ENCODE measurements at places on chromosomes 4 and X.

DNA sequence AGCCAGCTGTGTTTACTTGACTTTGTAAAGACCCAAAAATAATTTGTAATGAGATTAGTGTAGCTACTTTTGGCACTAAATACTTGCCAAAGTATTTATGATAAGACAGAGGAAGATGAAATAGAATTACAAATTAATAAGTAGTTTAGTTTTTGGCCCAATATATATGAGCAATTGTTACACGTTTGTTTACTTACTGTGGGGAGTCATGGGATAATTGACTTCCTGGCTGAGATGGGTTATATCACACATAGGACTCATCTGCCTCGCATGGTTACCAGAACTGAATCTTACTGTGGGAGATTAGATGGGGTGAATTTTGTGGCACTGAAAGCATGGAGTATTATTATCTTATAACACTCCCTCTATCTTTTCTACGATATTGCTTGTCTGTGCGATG lies 66.6 kb downstream of the INTS12 start:
- DNase-seq, result no peak

DNA sequence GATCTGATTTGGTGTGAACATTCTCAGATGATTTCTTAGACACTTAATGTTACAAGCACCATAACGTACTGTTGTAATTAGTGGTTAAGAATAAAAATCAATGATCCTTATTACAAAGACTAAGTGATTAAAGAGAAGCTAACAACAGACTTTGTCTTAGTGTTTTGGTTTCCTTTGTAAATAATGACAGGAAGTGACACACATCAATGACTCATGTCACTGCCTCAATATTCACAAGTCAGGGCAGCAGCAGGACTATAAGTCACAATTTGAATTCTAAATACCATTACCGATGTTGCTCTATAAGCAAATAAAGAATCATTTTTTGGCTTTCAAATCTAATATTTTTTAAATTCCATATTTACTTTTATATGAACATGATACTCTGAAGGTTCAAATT lies 115.8 kb upstream of the FAT4 start:
- DNase-seq, result no peak

DNA sequence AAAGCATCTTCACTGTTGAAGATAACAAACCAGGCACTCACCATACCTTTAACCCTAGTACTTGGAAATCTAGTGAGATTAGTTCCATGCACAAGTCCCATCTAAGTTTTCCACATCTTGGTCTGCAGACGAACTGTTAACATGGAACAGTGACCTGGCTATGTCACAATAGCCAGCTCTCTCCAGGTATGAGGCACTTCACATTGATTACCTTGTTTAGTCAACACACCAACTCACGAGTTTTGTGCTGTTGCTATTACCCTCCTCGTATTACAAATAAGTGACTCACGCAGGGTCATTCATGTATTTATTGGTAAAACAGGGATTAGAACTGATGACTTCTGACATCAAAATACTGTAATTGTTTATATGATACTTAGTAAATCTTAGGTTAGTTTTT lies 36.4 kb upstream of the FRAS1 start:
- no peak for DNase-seq

DNA sequence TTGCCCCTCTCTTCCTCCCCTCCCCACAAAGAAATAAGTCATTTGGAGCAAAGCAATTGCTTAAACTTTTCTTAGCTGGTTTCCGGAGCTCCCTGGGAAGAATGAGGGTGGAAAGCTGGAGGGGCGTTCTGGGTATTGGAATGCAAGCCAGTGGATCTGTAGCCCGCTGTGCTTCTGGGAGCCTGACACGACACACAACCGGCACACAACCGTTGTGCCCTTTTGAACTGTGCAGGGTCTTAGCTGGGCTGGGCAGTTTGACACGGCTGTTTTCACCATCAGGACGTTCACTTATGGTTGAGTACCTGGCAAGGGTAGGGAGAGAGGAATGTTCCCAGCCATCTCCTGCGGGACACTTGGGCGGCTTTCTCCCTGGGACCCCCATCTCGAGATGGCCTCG lies 38.3 kb downstream of the SHROOM2 start:
- no peak for DNase-seq

DNA sequence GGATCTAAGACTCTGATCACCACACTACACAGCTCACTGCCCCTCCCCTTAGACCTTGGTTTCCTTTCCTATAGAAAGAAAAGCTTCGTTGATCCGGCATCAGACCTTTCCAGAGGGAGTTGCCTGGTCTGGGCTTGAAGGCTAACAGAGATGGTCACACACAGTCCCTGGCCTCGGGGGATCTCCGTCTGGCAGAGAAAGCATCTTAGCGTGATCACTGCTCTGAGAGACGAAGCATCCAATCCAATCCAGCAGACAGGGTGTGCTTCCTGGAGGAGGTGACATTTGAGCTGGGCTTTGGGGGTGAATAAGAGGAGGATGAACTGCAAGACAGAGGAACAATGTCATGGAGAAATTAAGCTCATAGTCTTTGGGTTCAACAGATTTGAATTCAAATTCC lies 49.5 kb downstream of the HTRA3 start:
- DNase-seq, result no peak

DNA sequence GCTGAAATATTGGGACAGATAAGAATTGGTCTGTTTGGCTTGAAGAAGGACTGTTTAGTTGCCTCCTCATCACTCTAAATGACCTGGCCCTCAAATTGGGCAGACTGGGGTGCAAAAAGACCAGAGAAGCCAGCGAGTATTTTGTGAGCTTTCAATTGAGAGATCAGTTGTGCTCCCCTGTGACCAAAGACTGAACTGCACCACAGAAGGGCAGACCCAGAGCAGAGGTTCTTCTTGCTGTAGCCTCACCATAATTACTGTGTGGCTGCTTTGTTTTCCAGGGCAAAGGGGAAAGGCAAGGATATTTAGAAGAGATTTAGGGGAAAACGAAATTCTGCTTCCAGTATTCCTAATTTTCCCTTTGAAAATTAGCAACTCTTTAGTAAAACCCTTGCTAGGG lies 104.0 kb upstream of the MBNL3 start:
- peak; percentile 1 for DNase-seq

- DNase-seq, result no peak
Measured at GRCh38 chr4:83599183-83599582, 63.3 kb downstream of the GPAT3 start.

DNA sequence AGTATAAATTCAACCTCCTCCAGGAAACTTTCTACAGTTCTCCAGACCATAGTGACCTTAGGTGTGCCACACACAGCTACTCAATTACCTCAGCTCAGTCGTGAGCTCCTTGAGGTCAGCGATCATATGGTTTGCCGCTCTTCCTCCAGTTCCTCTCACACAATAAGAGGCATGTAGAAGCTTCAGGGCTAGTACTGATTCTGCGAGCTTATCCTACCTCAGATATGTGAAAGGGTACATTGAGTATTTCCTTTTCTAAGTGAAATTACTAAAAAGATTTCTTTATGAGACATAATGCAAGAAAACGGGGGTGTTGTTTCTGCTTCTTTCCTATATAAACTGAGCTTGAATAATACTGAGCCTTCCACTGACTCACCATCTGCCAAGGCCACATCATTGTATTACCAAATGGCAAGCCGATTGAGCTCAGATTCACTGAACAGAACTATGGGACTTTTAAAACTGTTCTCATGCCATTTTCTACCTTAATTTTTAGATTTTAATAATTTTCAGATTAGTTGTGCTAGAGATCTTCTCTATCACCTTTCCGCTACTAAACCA lies 183.1 kb downstream of the HS6ST2 start:
- DNase-seq, result no peak

GRCh38 chr4:99723612-99724011 lies 66.0 kb upstream of the C4orf54 start:
- no peak for DNase-seq

GRCh38 chrX:153485396-153486080 lies 9.2 kb upstream of the BGN start:
- no peak for DNase-seq

DNA sequence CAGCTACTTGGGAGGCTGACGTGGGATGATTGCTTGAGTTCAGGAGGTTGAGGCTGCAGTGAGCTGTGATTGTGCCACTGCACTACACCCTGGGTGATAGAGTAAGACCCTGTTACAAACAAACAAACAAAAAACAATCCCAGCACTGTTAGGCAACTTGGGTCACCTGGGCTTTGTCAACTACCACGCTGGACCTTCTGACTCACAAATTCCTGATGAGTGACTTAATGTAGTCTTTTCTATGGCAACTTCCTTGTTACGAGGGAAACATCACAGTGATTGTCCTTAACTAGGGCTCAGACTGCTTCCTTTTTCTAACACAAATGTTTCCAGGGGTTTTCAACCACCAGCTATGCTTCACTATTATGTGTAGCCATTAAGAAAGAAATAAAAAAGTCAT lies 128.8 kb upstream of the GPC4 start:
- DNase-seq, result no peak

Measured in hippocampal formation (tissue), 2 donors.